ENCODE measurements at places on chromosomes 1 and 21.

DNA sequence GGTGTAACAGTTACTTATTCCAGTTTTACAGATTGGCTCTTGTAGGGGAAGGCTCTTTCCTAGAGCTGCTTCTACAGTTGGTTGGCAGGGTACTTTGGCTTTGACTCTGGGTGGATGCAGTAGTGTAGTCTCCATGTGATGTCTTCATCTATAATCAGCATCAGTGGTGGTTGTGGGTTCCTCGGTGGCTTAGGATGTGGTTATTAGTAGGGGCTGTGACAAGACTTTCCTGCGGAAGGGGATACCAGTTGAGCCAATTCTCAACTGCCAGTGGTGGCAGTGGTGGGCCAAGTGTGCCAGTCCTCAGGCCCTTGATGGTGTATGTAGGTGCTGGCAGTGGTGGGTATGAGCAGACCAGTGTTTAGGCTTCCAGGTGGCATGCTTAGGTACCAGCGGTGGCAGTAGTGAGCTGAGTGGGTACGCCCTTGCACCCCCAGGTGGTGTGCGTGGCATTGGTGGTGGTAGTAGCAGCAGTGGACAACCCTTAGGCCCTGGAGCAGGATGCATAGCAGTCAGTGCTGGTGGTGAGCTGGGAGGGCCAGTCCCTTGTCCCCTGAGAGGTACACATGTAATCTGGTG is 27.2 kb upstream of the KLF18 start:
- no peak for DNase-seq

- DNase-seq = no peak
Measured at GRCh38 chr1:72280131-72280530, 2.2 kb downstream of the NEGR1 start.

GRCh38 chr1:56897150-56898004 is 42.8 kb downstream of the C8A start:
- no peak for DNase-seq

GRCh38 chr1:203658274-203658673 is 31.6 kb downstream of the ATP2B4 start:
- DNase-seq = no peak

GRCh38 chr1:73998348-73998959 is 199.5 kb downstream of the LRRIQ3 start:
- DNase-seq = peak; percentile 51

GRCh38 chr1:73627723-73628122 is 570.3 kb downstream of the LRRIQ3 start:
- no peak for DNase-seq

DNA sequence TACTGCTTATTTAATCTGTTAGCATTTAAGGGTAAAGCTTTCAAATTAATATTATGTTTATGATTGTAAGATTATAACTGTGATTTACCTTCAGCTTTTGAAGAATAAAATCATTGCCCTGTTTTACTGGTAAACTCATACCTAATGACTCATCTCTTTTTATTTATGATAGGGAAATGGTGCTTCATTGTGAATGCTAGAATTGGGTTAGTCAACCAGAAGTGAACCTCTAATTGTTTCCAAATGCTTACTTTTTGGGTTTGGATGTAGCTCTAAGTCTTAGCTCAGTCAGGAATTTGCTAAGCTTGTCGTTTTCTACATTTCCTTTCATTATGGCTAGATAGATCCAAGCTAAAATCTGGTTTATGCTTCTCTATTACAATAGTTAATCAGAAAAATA is 59.4 kb downstream of the SLC30A7 start:
- no peak for DNase-seq

- DNase-seq = no peak
Measured at GRCh38 chr1:193318347-193318746, 131.9 kb upstream of the B3GALT2 start.

GRCh38 chr1:86981482-86982213 is 67.2 kb downstream of the HS2ST1 start:
- DNase-seq = no peak

DNA sequence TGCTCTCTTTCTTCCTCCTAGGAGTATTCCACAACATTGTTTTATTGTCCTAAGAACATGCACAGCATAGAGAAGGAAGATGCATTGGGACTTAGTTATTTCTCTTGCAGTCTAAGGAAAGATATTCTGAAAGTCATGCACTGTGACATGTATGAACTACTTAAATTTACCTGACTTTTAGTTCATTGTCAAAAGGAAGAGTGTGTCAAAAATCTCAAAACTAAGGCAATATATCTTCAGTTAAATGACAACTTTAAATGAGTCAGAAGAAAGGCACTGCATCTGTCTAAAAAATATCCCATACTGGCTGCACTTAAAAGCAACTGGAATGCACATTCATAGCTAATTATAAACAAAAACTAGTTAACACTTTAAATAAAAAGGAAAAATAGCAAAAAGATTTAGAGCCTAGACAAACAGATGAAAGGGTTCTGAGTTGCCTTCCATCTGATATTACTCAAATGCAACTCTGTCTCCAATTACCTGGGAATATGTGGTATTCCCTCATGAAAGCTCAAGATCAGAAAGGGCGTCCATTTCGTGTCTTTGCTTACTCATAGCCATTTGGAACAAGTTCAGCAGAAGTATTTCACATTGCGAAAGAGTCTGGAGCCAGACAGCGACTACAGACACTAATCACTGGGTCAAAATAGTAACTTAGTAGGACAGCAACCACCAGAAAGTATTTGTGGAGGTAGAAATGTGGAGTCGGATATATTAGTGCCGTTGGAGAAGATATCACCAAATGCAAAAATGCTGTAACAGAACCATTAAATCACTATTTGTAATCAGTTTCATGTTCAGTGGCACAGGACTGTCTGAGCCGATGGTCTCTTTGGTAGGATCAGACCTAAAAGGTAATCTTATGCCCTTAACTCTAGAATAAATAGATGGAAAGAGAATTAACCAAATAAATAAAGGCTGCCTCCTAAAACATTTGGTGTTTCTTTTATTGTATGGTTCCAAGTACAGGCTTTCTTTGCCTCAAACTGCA is 225.7 kb downstream of the GREM2 start:
- no peak for DNase-seq

DNA sequence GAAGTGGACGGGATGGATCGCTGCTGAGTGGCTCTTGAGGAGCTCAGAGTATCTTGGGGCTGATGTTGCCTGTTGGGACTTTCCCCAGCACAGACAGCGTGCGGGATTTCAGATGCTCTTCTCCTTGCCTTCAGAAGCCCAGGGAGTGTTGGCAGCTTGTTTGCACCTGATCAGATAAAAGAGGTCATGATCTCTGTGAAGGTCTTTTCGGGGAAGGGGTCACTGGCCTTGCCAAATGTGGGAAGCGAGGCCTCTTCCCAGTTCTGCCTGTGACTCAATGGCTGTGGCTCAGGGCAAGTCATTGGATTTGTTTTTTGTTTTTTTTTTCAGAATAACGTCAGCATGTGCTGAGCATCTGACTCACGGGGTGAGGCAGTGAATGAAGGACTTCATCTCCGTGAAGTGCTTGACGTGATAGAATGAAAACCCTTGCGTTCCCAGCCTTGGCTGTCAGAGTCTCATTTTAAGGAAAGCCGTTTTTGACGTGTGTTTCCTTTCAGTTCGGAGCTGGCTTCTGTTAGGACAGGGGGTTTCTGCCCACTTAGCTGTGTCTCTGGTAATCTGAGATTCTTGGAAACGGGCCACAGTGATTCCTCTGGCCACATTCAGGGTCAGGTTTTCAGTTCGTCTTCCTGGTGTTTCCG is 46.7 kb downstream of the GALNT2 start:
- no peak for DNase-seq

DNA sequence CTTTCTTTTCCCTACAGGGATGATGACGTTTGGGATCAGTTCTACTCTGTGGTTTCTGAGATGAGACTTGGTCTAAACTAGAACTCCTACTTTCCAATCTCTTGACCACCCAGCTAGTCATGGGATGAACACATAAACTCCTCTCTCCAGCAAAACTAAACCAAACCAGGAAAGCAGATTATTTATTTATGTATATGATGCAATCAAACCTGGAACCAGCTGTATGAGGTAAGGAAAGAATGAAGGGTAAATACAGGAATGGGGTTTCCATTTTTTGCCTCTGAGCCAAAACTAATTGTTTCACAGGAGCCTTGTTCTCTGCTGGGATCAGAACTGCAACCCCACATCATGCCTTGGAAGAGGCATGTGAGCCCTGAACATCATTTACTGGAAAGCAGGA is 3.3 kb upstream of the AGT start:
- DNase-seq = no peak

GRCh38 chr1:175808573-175808972 is 65.2 kb upstream of the TNR start:
- no peak for DNase-seq

DNA sequence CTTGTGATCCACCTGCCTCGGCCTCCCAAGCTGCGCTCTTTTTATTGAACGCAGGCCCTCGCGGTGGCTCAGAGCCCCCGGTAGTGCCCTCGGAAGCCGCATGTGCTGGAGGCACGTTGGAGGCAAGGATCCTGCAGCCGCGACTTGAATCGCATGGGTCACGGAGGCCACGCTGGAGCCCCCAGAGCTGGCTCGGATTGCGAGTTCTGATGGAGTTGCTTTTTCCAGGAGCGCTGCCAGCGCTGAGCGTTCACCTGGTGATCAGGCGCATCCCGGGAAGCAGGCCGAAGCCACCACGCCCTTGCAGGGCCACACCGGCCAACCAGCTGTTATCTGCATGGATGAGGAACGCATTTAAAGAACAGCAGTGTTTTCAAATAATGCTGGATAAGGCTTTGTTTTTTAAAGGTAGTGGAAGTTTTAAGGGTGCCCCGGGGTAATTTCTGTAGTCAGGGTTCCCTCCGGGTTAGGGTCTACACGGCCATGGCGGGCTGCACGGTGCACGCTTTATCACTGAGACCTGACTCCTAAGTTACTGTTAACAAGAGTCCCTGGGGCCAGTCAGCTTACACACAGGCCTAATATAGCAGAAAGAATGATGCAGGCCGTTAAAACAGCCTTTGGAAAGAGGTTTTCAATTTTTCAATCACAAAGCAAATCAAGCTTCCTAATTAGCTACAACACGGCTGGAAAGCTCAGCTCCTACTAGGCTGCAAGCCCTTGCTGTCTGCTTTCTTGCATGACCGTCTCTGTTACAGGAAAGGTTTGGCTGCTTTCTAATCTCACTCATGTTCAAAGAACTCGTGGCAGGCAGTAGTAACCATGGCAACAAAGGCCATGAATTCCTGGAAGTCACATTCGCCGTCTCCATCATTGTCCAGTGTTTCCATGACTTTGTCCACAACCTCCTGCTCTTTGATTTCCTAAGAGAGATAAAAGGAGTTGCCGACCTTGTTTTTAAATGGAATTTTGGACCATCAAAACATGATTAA is 6.0 kb downstream of the S100B start:
- peak; percentile 32 for DNase-seq

GRCh38 chr1:4786055-4786454 is 131.6 kb downstream of the AJAP1 start:
- no peak for DNase-seq

DNA sequence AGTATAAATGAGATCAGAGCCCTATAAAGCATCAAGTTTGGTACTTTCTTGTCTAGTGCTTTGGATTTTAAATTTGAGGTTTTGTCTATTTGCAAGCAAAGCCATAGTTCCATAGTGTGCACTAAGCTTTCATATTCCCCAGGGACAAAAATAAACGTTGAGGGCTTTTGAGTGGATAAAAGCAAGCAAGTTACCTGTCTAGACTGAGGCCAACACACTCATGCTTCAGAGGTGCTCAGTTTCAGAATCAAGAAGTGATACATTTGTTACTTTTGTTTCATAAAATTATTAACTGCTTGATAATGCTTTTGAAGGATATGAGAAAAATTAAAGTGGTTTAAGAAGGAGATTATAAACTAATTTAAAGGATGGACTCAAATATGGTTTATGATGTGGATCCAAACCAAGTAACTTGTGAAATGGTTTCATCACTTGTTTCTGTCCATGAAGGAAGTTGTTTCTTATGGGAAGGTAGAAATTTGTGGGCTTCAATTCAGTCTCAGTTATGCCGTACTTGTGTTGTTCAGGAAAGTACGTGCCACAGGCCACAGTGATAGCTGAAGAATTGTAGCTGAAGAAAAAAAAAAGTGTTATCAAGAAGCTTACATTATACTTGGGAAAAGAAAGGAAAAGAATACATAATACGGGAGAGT is 71.2 kb downstream of the CHRM3 start:
- no peak for DNase-seq

DNA sequence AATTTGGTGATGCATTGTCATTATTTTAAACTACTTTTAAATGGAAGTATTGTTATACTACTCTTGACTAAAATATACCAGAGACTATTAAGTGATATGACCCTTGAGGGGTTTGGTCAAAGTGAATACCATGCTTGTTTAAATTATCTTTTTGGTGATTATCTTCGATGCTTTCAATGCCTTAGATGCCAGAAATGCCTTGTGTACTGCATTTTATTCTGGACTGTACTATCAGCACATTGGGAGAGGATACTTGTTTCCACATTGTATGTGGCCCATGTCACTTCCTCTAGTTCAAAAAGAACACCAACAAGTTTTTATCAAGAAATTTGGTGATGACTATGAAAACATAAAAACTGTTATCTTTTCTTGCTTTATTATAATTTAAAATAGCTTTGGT is 16.3 kb downstream of the MAP3K7CL start:
- no peak for DNase-seq

DNA sequence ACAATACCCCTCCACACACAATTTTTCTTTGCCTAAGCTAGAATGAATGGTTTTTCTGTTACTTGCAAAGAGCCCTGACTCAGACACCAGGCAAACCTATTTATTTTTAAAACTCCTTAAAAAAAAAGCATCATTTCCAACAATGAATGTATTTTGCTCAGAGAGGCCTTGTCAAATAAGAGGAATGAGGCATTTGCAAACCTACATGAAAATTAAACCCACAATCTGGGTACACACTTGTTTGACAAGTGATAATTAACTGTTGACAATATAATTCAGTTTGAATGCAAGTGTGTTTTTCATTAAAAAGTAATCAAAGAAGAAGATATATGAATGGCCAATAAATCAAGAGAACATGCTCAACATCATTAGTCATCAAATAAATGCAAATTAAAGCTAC is 339.5 kb downstream of the PTPRU start:
- no peak for DNase-seq

DNA sequence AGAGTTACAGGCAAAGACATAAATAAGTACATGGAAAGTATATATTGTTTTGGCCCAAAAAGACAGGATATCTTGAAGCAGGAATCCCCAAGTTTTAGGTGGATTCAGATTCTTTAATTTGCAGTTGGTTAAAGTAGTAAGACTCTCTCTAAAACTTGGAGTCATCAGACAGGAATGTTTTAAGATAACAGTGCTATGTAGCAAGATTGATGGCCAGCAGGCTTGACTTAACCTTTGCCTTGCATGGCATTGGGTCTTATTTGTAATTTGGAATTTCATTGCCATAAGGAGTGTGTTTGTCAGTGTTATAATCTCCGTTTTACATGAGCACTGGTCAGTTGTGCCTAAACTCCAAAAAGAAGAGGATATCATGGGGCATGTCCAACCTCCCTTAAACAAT is 727.6 kb upstream of the CHRM3 start:
- no peak for DNase-seq

DNA sequence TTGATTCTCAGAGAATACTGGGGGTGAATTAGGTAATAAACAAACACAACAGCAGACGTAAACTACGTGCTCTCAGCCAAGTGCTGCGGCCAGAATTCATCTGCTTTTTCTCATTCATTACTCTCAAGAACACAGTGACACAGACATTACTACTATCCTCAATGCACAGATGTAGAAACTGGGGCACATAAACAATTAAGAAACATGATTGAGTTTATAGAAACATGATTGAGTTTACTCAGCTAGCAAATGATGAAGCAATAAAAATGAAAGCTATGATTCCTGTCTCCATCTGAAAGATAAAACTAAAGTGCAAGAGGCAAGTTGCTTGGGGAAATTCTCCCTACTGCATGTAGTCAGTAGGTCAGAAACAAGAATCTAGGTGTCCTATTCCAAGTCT is 140.5 kb downstream of the IFI44 start:
- no peak for DNase-seq

- DNase-seq = no peak
Measured at GRCh38 chr1:22408230-22408629, 43.4 kb upstream of the ZBTB40 start.

Measured in HAP-1 (cell line).